ENCODE measurements at places on chromosomes 5 and 9. TPM values are rescaled to one million over a fixed set of nuclear protein-coding genes. Genes with fewer than 3 reads are reported as not detected.

DNA sequence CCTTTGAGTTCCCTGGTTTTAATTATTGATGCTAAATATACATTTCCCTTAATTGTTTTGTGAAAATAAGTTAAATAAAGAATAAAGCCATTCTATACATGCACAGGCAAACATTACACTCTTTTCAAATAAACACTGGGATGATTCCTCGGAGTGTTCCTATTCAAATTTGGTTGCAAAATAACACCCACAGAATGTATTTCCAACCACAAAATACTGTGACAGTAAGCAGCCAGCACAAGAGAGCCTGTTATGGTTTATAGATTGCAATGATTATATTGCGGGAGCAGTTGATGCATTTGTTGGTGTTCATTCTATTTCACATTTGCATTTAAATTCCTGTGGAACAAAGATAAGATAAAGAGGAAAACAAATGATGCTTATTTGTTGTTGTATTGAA is 632.6 kb upstream of the WWC1 start:
- DNase-seq = no peak

DNA sequence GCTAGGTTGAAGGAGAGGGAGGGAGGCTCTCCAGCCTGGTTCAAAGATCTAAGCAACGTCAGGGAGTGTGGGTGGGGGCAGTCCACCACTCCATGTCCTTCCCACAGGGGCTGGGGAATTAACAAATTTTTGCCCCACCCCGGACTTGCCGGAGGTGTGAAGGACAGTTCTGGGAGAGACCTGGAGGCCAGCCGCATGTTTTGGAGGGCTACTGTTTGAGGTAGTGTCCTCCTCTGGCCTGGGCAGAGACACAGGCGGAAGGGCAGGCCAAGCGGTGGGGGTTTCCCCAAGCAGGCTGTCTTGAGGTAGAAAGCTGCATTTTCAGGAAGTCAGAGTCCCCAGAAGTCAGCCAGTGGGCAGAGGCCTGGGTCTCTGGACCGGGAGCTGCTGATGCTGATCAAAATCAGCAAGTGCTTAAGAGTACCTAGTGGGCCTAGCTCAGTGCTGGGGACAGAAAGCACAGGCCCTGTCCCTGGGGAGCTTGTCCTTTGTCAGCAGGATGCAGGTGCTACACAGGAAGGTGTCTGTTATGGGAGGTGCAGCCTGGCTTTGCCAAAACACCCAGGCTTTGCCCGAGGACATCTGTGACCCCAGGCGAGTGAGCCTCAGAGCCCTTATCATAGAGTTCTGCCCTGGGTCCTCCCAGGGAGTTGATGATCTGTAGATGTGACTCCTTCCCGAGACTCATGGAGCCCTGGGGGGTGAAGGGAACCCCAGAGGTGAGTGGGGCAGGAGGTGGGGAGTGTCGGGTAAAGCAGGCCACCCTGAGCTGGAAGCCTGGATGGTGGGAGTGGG is 18.5 kb downstream of the JADE2 start:
- DNase-seq = no peak

- DNase-seq = no peak
Measured at GRCh38 chr5:97243353-97243752, 60.3 kb upstream of the RIOK2 start.

OBP2B gene
- not detected for total RNA-seq

DNA sequence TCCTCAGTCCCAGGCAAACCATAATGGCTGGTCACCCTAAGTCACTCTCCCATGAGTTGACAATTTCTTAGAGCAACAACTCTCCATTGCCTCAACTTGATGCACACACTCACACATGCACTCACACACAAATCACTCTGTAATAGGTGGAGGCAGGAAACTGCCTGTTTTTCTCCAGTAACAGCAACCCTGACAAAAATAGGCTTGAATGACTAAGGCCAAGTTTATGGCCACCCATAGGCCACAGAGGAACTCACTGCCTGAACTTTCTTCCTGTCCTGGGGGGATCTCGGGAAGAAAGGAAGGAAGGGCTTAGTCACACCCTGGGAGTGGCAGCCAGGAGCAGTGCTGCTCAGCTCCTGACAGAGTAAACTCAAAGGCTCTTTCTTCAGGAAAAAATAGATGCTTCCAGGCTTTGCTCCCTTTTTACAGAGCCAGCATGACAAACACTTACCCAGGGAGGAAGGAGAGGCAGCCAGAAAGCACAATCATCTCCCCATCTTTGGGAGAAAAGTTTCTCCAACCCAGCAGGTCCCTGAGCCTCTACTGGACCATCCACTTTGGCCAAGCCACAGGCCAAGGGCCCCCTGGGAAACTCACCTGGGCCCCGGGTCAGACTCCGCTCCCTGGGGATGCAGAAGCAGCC is 368 bp downstream of the SH3TC2 start:
- DNase-seq = peak; percentile 60

GRCh38 chr5:5813441-5813840 is 391.0 kb downstream of the ICE1 start:
- DNase-seq = no peak

ENC1 gene
- total RNA-seq = 5.5 TPM

DNA sequence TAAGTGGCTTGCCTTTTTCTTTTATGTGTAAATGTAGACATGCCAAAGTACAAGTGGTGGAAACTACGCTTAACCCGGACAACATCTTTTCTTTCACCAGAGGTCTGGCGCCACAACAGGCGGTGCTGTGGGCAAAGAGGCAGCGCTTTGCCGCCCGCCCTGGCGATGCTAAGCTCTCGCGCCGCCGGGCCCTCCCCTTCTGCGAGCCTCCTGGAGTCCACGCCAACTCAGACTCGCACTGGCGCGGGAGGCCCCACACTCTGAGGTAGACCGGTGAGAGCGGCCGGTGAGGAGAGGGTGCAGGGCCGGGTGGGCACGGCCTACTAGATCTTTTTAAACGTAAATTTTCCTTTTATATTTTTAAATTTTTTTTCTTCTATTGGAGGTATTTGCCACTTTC is 2253.1 kb upstream of the C9orf72 start:
- no peak for DNase-seq

PSAT1 gene
- total RNA-seq = 2.7 TPM

IRX4 gene
- 0.18 TPM for total RNA-seq

DNA sequence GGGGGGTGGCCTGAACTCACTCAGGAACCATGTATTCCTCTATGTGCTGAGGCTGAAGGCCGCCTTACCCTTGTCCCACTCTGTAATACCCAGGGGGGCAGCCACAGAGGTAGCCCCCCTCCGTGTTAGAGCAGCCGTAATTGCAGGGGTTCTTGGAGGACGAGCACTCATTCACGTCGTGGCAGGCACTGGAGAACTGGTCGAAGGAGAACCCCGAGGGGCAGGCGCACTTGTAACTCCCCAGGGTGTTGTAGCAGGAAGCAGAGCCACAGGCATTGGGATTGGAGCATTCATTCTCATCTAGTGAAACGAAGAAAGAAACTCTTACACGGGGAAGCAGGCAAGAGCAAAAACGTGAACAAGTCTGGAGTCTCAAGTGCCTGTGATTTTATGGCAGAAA is 179.8 kb downstream of the SLC12A2 start:
- no peak for DNase-seq

DNA sequence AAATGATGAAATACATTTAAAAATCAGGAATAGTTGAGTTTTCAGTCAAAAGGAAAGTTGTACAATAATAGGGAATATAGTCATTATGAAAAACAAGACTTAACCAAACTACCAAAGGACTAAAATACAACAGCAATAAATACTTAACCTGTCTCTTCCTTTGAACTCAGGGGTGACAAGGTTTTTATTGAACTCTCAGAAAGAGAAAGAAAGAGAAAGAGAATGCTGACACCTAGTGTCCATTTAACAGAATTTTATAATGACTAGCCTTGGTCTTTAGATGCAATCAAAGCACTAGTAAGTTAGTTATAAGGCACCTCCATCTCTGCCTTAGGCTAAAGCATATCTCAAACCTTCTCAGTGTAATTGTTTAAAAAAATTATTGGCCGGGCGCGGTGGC is 47.5 kb downstream of the UIMC1 start:
- DNase-seq = no peak

GRCh38 chr5:56059854-56060253 is 65.1 kb upstream of the IL6ST start:
- DNase-seq = no peak

DNA sequence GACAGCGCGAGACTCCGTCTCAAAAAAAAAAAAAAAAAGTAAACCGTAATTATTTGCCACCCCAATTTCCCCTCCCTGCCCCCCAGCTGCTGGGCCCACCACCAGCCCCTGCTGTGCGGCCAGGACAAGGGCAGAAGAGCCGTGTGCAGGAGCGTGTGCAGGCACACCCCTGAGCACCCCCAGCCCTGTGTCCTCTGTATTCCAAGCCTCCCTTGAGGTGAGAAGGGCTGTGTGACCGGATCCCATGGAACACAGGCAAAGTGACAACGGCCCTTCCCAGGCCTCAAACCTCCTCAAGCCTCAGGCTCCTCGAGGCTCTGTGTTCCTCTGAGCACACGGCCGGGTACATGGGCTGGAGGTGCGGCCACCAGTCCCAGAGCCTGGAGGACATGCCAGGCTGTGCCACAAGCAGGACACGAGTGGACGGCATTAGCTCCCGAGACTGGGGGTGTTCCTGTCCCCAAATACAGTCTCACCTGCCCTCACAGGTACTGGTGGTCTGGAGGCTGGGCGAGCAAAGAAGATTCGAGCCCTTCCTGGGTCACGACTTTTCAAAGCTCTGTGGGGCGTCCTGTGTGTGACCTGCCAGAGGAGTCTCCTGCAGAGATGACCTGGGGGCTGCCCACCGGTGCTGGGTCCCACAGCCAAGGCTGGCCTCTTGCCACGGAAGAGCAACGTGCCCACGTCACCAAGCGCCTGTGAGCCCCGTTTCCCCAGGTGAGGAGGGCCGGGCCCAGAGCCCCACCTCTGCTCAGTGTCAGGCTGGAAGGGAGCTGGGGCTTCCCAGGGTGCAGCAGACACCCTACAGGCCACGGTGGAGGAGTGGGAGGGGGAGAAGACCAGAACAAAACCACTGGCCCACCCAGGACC is 47.1 kb upstream of the SIMC1 start:
- DNase-seq = no peak

MIER3 gene
- 12.6 TPM for total RNA-seq
